GOT3 (cell line): ENCODE measurements at places on chromosomes 4 and X.

- DNase-seq = no peak
Observed at GRCh38 chr4:176492646-176493302, 173.0 kb downstream of the SPCS3 start.

DNA sequence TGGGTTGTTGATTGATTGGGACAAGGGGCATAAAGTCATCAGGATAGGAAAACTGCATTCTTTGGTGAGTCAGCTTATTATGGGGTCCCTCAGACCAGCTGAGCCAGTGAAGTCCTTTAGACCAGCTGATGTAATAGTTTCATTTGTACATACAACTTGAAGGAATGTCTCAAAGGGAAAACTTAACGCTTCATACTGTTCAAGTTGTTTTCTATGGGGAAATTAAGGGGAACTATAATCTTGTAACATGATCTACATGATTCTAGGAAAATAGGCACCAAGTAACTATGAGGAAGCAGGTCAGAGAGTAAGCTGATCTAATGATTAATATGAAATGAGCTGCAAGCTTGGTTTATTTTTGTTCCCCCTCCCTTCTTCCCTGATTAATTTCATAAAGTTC is 175.1 kb upstream of the GRID2 start:
- no peak for DNase-seq

DNA sequence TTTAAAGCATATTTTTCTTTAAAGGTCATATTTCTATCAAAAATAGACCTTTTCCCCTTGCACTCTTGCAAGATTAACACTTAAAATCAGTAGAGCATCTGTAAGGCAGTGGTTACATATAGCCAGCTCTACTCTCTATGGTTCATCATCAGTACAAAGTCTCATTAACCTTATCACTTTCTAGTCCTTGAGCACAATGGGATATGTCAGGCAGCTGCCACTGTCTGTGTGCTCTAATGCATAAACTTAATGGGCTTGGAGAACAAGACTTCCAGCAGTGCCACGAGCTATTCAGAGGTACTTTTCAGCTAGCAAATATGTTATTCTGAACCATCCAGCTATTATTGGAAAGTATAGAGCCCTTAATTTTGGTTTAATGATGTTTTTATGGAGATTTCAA is 393.7 kb downstream of the GASK1B start:
- DNase-seq = no peak

GRCh38 chr4:119750771-119751170 is 122.2 kb upstream of the PDE5A start:
- DNase-seq = no peak

GRCh38 chrX:49193542-49193964 is 6.4 kb downstream of the SYP start:
- no peak for DNase-seq

GRCh38 chr4:136400829-136401228 is 1131.5 kb downstream of the PCDH18 start:
- no peak for DNase-seq
